ENCODE measurements at places on chromosomes 6 and 20.
A peak's percentile ranks its signal among the peaks of the same experiment; 100 is the strongest.

GRCh38 chr6:135576055-135576454, 78.5 kb upstream of the AHI1 start:
- no peak for DNase-seq

DNA sequence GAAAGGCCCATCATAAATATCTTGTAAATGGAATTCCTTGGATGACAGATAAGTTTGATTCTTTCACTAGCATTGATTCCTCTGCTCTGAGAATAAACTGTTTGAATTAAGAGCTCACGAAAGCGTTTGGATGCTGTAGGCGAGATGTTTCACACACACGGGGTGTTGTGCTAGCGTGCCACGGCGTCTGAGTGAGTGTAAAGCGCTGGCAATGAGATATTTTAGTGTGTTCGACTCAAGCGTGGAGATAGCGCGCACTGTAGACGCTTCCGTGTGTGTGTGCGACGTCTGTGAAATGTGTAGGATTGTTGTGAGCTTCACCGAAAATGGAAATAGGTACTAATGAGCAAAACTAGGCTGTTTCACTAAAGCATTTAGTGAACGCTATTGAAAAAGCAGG, 29.4 kb upstream of the ADRM1 start:
- DNase-seq: no peak

- DNase-seq: no peak
These were observed 795.9 kb downstream of the MAFB start for GRCh38 chr20:39893003-39893685.

GRCh38 chr6:88636871-88637270, 326.5 kb downstream of the RNGTT start:
- DNase-seq: no peak

- no peak for DNase-seq
These were observed 63.0 kb downstream of the PTPN1 start for GRCh38 chr20:50572938-50573777.

DNA sequence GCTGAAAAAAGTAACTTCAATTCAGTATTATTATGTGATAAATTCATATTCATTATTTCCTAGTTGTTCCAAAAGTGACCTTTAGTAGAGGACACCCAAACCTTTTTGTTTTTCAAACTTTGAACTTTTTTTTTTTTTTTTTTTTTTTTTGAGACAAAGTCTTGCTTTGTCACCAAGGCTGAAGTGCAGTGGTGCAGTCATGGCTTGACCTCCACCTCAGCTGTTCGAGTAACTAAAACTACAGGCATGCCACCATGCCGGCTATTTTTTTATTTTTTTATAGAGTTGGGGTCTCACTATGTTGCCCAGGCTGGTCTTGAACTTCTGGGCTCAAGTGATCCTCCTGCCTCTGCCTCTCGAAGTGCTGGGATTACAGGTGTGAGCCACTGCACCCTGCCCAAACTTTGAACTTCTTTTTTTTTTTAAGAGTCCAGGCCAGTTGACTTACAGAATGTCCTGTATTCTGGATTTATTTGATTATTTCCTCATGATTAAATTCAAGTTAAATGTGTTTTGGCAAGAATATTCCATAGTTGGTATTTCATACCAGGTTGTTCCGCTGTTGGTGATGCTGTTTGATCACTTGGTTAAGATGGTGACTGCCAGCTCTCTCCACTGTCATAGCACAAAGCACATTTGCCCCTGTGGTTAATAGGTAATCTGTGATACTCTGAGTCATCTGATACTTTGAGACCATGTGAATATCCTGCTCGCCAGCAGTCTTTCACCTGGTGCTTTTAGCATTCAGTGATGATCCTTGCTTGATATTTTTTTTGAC, 48.0 kb downstream of the VAPB start:
- DNase-seq: no peak

- DNase-seq: no peak
These were observed 19.7 kb upstream of the MDFI start for GRCh38 chr6:41618598-41618997.

- no peak for DNase-seq
These were observed 309.7 kb upstream of the SULF2 start for GRCh38 chr20:48094944-48095343.

GRCh38 chr20:380763-381580, 412 bp downstream of the TRIB3 start:
- peak; percentile 48 for DNase-seq

DNA sequence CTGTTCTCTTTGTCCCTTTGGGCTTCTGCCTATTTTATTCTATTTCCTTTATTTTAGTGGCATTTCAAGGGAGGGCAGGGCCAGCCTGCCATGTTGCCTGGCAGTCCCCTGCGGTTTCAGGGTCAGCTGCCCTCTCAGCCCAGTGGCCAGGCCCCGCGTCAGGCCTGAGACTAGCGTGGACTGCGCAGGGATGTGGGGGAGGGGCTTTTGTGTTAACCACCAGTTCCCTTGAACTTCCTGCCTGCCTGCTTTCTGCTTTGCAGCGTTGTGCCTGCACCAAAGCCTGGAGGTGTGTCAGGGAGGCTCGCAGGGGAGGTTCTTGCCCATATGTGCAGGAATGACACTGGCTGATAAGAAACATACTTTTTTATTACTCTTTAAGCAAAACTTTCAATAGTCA, 157.6 kb downstream of the SLC35B3 start:
- no peak for DNase-seq

DNA sequence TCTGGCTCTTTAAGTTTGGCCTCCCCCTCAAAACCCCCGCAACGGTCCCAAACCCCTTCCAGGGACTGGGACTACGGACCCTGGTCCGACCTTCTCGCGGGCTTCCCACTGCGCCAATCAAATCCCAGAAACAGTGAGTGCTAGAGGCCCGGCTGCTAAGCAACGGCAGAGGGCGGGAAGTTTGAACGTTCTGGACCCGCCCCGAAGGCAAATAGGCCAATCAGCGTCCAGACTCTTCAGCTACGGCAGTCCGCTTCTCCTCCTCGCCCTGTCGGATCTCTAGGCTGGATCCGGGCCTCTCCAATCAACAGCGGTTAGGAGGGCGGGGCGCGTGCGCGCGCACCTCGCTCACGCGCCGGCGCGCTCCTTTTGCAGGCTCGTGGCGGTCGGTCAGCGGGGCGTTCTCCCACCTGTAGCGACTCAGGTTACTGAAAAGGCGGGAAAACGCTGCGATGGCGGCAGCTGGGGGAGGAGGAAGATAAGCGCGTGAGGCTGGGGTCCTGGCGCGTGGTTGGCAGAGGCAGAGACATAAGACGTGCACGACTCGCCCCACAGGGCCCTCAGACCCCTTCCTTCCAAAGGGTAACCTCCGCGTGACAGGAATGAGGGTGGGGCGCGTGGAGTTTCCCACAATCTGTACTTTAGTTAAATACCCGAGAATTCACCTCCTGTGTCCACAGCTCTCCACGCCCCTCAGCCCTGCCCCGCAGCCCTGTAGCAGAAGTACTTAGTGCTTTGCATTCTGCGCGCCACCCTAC, at the start of gene MSH5:
Gene MSH5 (plus strand): TSS at position 367 of the 758 bp plus-strand sequence. CDS start 462 bp downstream, outside the sequence.
- DNase-seq: peak; percentile 94

GRCh38 chr6:111598181-111598580, 7.5 kb downstream of the TRAF3IP2 start:
- DNase-seq: no peak

DNA sequence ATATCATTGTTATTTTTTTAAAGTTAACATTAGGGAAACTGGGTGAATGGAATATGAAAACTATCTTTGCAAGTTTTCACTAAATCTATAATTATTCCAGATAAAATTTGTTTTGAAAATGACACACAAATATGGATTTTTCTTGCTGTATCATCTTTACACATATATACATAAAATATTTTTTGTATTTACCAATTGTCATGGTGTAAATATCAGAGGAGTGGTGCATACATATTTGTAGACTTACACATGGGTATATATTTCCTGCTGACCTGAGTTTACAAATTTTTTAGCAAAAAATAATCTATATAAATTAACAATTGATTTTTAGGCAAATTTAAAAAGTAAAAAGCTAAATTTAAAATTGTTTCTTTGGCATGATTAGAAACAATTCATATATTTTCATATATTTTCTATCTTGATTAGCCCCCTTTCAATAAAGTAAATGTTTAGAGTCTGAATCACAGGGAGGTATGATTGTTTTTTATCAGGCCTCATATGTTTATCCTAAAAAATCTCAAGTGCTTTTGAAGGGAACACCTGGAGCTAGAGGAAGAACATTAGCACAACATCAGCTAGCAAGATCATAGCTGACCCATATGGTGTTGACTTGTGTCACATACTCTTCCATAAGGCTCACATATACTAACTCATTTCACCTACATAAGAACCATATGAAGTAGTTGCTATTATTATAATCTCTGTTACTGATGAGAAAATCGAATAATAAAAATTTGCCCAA, 671.8 kb upstream of the GJE1 start:
- DNase-seq: no peak

GRCh38 chr6:36128073-36128472, 2.2 kb upstream of the MAPK13 start:
- no peak for DNase-seq

- no peak for DNase-seq
These were observed 43.9 kb downstream of the INSM1 start for GRCh38 chr20:20411836-20412235.

- DNase-seq: no peak
These were observed 440.0 kb upstream of the HSF2 start for GRCh38 chr6:121959501-121959900.

- DNase-seq: no peak
These were observed 158.6 kb upstream of the RIMS1 start for GRCh38 chr6:71727632-71728294.

DNA sequence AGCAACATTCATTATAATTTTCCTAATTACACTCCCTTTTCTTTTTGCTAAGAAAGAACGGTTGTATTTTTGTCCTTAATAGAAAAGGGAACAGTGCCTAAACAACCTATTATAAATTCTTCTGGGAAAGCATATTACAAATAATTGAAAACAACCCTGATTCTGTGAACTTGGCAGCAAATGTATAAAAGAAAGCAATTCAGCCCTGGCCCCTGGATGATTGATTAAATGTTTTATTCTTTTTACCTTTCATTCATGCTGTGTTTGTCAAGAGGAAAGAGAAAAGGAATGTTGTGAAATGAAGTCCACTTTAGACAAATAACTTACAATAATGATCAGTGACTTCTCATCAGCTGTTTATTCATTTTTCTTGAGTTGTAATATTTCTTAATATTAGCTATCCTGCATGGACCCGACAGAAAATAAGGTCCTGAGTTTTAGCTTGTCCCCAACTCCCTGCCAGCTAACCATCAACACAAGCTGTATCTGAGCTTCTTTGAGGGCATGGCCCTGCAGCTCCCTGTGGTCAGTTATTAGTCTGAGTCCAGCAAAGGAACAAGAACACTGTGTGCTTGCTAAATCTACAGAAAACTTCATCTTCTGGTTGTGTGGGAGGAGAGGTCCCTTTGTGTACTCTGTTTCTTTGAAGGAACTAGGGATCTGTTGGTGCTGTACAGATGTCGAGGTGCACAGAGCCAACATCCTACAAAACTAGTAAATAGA, 248.2 kb downstream of the LAMA2 start:
- no peak for DNase-seq

DNA sequence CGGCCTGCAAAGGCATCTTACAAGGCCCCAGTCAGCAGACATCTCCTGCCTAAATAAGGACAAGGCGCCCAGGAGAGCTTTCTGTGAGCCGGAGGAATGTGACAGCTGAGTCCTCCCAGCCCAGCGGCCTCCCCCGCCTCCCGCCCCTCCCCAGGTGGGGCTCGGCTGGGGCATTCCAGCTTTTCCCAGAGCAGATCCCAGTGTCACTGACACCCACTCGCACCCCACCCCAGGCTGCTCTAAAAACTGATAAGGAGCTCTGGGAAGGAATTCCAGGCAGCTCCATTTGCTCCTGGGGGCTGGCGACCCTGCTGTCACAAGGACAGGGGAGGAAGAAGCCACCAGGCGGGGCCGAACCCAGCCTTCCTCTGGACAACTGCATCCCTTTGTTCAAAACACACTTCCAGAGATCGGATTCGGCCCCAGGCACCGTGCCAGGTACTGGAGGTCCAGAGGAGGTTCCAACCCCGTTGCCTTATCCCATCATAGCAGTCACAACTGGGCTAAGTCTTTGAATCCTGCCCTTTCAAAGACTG, 49.7 kb downstream of the JPH2 start:
- no peak for DNase-seq

GRCh38 chr6:106783640-106784566, 154.5 kb downstream of the QRSL1 start:
- DNase-seq: no peak

DNA sequence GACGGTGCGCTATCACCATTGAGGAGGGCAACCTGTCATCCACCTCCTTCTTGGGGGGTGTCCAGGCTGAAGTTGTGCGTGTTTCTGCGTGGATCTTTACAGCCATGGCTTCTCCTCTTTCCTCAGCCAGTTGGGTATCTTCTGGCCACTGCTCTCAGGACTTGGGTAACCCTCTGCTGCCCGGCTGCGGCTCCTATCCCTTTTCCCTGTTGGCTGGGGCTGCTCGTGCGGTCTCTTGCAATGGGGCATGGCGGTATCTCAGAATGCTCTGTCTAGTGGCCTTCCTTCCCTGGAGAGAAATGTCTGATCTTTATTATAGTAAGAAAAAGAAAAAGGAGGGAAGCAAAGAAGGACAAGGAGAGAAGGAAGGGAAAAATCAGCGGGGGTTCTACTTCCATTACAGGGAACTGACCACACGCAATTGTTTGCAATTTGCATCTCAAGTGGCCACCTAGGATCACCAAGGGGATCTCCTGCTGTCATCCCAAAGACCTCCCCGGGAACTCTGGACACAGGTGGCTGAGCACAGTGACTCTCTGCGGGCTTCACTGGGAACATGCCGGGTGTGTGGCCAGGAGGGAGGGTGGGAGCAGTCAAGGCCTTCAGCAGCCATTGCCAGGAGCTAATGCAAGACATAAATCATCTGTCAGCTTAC, 60.8 kb downstream of the NPEPL1 start:
- DNase-seq: no peak

- DNase-seq: no peak
These were observed 6.4 kb downstream of the TIAM2 start for GRCh38 chr6:155001482-155001881.
